ENCODE measurements at places on chromosomes 5 and 9.

DNA sequence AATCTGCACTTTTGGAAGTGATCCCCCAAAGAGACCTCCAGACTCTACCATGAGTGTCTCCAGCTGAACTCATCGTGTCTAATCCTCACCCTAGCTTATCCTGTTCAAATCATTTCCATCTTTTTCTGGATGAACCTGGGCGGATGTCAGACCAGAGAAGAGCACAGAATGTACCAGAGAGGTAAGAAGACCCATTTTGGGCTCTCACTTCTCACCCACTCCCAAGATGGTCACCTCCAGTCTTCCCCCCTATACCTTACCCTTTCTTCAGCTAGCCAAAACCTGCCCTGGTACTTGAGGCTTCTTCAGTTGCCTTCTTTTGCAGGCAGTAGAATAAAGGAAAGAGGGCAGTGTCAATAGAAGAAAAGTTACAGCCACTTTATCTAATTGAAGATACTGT lies 27.9 kb upstream of the ANXA2R start:
- DNase-seq, result no peak

DNA sequence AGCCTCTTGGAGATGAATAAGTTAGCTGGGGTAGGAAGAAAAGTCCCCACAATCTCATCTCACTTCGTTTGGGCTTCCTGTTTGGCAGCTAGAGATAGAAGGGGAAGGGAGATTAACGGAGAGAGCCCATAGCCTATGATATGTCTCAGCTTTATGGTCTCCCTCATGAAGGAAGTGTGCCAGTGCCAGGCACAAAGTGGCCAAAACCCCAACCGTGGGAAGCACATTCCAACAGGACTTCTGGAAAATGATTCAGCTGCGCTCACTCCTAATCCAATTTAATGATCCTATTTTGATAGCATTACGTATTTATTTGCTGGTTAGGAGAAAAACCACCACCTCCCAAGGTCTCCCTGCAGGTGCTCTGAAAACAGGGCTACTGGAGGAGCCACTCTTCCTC lies 303.1 kb upstream of the CLINT1 start:
- no peak for DNase-seq

DNA sequence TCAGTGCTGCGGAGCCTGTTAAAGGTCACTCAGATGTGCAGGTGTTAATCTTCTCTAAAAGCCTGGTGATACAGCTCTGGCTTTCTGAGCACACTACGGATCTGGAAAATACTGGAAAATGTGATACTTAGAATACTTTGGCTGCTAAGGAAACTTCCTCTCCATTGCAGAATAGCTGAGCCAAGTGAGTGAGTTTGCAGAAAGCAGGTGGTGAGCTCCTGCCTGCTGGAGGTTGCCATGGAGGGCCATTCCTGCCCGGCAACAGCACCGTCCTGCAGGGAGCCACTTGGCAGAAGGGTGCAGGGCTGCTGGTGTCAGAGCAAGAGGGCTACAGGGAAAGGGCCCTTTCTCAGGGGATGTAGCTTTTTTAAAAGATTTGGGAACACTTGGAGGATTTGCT lies 40.7 kb downstream of the SECISBP2 start:
- peak; percentile 12 for DNase-seq

GRCh38 chr9:97556721-97557605 lies 55.5 kb downstream of the TMOD1 start:
- DNase-seq, result peak; percentile 42

- DNase-seq, result no peak
Observed at GRCh38 chr5:107153283-107153682, 517.5 kb downstream of the EFNA5 start.

DNA sequence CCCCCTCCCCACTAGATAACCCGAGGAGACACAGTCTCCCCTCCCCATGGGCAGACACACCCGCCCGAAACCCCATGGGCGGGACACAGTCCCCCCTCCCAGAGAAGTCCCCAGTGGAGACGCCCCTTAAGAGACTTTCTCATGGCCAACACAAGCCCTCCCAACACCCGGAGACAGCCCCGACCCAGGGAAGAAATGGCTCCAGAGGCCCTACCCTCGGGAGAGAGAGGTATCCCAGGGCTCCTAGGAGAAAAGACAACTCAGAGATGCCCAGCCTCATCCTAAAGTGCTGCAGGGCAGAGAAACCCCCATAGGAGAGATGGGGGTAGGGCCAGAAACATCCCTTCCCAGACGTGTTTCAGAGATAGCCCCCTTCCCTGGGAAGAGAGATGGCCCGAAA lies 27.4 kb downstream of the PCDH1 start:
- DNase-seq, result no peak

DNA sequence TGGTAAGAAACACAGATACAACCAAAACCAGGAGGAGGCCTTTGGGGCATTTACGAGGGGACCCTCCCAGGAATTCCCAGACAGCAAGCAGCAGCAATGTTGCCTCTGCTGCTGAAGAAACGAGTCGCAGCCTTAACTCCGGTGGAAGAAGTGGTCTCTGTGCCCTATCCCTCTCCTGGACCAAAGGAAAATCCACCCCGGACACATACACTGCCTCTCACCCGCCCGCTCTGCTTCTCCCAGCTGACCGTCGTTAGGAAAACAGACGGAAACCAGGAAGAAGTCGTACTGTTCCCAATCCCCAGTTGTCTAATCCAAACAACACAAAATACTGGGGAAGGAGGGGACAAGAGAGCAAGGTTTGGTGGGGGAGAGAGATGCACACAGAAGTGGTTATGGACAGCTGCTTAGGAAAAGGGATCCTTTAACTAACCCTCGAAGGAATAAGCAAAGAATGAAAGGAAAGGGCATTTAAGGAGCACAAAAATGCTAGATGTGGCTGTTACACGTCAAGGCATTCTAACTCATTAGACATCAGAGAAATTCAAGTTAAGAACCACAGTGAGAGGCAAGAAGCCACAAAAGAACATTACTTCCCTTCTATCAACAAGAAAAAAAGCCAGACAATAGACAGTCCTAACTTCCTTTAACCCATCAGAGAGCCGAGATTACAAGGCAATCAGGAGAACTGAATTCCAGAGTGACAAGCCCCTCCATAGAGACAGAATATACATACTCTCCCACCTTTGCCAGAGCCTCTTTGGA lies 71.9 kb downstream of the ACTL7B start:
- peak; percentile 52 for DNase-seq

DNA sequence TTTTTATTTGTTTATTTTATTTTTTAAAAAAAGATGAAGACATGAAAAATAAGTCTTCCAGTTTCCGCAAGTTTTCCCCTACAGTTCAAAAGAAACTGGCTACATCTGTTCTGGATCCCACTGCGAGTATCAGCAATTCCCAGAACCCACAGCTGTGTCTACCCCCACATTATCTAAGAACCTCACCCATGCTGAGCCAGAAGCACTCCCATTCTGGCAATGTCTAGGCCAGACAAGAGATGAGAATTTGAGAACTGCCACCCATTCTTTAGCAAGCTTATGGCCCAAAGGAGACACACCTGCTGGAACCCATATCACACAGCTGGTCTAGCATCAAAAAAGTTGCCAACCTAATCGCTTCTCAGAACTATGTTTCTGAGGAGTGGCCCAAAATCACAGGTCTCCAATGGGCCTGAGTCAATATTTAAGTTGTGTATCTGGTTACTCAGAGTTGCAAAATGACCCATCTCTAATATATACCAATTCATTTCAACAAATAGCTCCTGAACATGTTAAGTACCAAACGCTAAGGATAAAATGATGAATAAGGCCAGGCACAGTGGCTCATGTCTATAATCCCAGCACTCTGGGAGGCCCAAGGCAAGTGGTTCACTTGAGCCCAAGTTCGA lies 27.1 kb downstream of the MTMR12 start:
- no peak for DNase-seq

DNA sequence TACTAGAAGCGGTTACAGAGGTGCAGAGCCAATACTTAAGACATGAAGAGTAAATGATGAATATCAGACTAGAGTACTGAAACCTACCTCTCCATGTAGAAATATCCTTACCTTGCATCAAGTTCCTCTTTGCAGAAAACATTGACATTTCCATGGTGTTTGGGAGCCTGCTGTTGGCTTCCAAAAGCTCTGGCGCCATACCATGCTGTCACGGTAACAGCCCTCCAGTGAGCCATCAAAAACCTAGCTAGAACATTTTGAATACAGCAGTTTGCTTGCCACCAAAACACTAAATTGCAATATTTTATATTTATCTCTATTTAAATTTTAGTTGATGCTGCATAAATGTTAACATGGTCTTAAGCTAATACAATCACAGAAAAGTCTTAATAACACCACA lies 144.1 kb upstream of the LRRTM2 start:
- no peak for DNase-seq

- DNase-seq, result no peak
Observed at GRCh38 chr5:72440207-72440638, 67.0 kb downstream of the ZNF366 start.

DNA sequence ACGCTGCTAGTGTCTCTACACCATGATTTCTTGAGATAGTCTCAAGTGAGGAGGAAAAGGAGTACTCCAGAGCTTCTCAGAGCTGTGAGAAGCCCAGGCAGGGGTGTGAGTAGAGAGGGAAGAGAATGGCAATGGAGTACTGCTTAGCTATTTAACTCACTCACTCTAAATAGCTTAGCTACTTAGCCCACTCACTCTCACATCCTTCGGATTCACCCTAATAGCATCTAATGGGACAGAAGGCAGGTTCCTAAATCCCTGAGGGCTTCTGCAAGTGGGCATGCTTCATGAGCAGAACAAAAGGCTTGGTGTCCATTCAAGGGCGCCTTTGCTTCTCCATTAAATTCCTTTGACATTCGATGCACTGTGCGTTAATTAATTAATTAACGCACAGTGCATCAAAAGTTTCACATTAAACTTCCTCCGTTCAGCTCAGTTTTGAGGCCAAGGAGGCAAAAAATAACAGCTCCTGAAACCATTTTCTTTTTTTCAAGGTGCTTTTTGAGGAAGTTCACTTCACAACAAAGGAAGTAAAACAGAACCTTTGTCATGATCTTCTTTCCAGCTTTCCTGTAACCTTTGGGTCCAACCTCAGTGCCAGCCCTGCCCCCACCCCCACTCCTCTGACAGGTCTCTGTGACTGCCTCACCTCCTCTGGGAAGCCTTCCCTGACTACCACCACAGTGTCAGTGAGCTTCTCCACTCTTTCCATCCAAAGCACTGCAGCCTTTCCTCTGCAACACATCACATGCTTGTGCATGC lies 294.0 kb downstream of the SEC61B start:
- no peak for DNase-seq

GRCh38 chr5:147348046-147348445 lies 113.2 kb downstream of the STK32A start:
- no peak for DNase-seq

- no peak for DNase-seq
Observed at GRCh38 chr9:75739884-75740611, 150.4 kb upstream of the PCSK5 start.

GRCh38 chr5:74504463-74504862 lies 136.1 kb downstream of the ENC1 start:
- no peak for DNase-seq

- DNase-seq, result peak; percentile 73
Observed at GRCh38 chr9:24041160-24041690, 215.2 kb upstream of the ELAVL2 start.

GRCh38 chr9:88992556-88992955 lies 1.3 kb downstream of the S1PR3 start:
- DNase-seq, result no peak

DNA sequence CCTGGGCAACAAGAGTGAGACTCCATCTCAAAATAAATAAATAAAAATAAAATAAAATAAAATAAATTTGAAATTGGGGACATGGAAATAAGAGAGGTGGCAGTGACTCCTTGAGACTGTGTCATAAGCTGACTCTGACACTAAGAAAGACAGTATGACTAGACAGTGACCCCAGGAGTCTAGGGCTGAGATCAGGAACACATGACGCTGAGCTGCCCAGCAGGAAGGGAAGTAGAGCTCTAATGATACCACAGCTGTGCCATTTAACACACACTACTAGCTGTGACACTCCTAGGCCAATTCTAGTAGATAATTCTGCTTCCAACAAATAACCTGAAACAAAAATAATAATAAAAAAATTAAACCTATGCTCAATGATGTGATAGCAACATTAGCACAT lies 293.0 kb downstream of the SEC61B start:
- DNase-seq, result no peak

GRCh38 chr9:69600314-69601047 lies 71.7 kb downstream of the APBA1 start:
- DNase-seq, result no peak

DNA sequence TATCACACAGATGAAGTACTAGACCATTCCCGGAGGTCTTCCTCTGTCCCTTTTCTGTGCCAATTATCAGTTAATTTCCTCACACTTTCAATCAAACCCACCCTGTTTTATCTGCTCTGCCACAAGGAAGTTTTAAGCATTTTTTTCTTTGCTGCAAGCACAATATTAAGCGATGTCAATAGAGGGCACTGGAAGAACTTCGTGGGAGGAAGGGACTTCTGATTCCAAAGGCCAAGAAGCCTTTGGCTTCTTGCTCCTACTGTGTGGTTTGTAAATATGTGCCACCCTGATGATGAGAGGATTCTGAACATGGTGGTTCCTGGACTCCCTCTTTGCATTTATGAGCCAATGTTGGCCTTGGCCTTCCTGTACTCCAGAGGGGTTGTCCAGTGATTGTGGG lies 1712.5 kb upstream of the C9orf72 start:
- no peak for DNase-seq

- no peak for DNase-seq
Observed at GRCh38 chr9:129889941-129890717, 54.9 kb downstream of the USP20 start.

GRCh38 chr5:148849461-148849860 lies 23.1 kb downstream of the ADRB2 start:
- no peak for DNase-seq

- DNase-seq, result peak; percentile 74
Observed at GRCh38 chr5:126516133-126516532, 78.9 kb downstream of the ALDH7A1 start.

DNA sequence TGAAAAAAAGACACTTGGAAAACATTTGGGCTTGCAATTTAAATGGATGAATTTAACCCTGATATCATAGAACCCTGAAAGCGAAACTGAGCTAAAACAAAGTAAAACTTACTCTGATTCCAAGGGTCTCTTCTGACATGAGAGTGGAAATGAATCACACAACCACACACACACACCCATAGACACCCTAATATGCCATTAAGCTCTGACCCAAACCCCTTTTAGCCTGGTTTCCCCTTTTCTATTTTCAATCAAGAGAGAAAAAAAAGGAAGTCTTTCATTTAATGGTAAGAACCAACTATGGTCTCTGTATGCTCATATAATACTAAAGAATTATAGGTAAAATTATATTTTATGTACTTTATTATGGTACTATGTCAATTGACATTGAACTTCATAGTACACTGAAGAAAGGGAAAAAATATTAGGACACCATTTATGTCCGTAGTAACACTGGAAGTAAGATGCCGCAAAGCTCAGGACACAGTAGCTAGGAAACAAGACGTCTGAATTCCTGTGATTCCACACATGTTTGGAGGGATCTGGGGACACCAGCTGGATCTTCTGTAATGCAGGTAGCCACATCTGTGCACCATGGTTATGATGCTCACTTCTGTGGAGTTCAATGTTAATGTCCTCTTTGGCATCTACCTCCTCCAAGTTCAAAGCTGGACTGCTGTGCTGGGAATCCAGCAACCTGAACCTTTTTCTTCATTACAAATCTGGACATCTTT lies 95.8 kb downstream of the PCSK1 start:
- no peak for DNase-seq
